ENCODE measurements at places on chromosomes 6 and 20. TPM values are rescaled to one million over a fixed set of nuclear protein-coding genes. Genes with fewer than 3 reads are reported as not detected.

DNA sequence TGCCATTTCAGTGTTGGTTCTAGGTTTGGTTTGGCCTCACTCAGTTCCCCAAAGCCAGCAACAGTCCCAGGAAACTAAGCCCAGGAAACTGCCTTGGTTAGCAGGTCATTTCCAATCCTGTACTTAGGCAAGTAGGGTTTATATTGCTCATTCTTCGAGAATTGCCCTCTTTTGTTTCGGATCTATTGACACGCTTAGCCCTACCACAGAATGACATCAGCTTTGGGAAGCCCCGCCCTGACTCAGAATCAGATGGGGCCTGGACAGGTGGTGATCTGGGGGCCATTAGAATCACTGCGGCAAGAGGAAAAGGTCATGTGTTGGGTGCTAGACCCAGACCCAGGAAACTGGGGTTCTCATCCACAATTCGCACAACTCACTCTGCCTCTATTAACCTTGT, 578.2 kb downstream of the QKI start:
- H3K4me3 ChIP-seq: no peak overlapping the region
- H3K27me3 ChIP-seq: no peaks in the 10 kb centered on the region
- no peak for DNase-seq
- no peak overlapping the region for H3K27ac ChIP-seq
- H3K36me3 ChIP-seq: no peaks in the 10 kb centered on the region

DNA sequence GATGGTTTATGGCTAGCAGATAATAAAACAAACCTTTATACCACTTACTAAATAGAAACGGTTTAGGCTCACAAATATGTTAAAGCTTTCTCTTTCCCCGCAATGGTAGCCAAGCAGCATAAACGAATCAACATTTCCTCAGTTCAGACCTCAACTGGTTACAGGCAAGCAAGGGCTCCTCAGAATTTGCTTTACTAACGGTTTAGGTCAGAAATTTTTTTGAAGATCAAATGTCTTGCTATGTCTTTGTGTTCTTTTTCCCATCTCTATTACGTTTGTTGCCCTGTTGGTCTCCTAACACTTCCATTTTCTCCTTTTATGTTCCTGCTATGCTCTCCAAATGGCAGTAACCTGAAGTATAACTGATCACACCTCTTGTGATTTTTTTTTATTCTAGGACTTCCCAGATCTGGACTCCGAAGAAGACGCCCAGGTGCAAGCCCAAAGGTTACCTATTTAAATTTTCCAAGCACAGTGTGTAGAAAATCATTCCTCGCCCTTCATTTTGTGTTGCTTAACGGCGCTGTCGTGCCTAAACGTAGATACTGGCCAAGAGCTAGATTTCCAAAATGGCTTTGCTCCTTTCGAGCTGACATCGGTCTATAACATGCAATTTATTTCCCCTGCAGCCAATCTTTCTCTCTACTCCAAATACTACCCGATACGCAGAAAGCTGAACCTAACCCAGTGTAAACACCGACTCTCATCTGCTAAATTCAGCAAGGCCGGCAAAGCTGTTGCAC, 717 bp upstream of the ASF1A start:
- H3K4me1 ChIP-seq: peaks cover 35% of the 10 kb centered on the region

DNA sequence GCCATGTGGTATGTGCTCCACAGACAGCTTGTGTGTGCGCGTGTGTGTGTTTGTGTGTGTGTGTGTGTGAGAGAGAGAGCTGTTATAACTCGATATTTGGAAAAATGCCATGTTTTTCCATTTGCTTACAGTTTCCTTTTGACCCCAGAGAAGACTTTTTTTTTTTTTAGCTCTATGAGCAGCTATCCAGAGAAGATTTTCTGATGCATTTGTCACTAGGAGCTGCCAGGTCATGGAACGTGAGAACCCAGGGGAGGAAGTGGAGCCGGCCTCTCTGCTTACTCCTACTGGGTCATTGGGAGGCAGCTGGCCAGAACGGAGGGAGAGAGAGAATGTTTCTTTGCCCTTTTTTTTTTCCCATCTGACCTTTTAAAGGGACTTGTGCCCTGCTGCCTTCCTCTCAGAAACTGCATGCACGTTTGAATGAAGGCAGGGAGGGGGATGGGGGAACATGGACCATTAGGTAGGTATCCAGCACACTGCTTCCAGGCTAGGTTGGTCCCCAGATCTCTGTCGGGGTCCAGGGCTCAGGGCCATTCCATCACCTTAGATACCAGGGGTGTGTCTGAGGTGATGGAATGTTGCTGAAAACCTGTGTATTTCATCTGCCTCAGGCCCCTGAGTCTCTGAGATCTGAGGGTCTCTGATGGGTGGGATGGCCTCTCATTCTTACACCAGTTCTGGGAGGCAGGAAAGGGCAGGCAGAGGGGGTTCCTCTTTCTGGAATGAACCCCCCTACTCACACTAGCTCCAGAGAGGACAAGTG, 11.2 kb upstream of the MRPS18A start:
- H3K27ac ChIP-seq: peak overlapping the region; percentile 23
- DNase-seq: no peak
- no peaks in the 10 kb centered on the region for H3K36me3 ChIP-seq
- no peak overlapping the region for H3K4me3 ChIP-seq
- peaks cover 14% of the 10 kb centered on the region for H3K4me1 ChIP-seq

DNA sequence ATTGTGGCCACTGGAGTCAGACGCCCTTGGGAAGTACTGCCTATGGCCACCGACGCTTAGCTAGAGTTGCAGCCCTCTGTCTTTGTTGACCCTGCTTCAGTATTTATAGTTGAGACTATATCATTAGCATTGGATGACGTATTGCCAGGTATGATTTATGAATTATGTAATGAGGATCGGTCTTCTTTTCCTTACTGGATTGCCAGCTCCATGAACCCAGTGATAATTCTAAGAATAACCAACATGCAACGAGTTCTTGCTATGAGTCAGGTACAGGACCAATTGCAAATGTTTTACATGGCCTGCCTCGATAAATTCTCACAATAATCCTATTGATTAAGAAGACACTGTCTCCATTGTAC, 63.5 kb downstream of the CLIC5 start:
- no peak overlapping the region for H3K4me3 ChIP-seq
- H3K27me3 ChIP-seq: peaks cover 7% of the 10 kb centered on the region
- no peaks in the 10 kb centered on the region for H3K36me3 ChIP-seq
- H3K27ac ChIP-seq: no peak overlapping the region

The DZANK1 gene
- 3.0 TPM for total RNA-seq

Measured in Panc1 (cell line).